ENCODE measurements at places on chromosomes 6 and 20.
A peak's percentile ranks its signal among the peaks of the same experiment; 100 is the strongest.

DNA sequence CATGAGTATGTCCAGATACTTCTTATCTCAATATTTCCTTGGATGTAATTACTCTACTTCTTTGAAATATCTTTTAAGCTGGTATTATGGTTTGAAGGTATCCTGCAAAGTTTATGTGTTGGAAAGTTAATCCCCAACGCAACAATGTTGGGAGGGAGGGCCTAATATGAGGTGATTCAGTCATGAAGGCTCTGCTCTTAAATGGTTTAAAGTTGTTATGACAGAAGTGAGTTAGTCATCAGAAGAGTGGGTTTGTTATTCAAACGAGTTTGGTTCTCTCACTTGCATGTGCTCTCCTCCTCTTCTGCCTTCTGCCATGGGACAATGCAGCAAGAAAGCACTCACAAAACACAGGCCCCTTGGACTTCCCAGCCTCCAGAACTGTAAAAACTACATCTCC, 176.3 kb downstream of the KCNQ5 start:
- DNase-seq: no peak

DNA sequence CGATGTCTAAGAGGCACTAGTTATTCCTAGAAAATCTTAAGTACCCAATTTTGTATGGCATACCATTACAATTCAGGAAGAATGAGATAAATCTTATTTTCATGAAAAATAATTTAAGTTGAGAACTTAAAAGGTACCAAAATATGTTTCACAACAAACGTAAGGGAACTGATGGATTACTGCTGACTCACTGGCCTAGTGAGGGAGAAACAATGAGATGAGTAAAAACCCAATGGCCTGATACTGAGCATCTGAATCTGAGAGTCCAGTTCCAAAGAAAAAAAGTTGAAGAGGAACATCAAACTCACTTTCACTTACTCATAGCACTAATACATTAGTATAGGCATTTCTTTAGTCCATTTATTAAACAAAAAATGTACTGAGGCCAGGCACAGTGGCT, 56.0 kb downstream of the MDN1 start:
- DNase-seq: no peak

GRCh38 chr20:41181567-41181966, 44.2 kb downstream of the PLCG1 start:
- DNase-seq: no peak

GRCh38 chr20:25859649-25860530, 163.2 kb upstream of the ZNF337 start:
- peak; percentile 77 for DNase-seq

DNA sequence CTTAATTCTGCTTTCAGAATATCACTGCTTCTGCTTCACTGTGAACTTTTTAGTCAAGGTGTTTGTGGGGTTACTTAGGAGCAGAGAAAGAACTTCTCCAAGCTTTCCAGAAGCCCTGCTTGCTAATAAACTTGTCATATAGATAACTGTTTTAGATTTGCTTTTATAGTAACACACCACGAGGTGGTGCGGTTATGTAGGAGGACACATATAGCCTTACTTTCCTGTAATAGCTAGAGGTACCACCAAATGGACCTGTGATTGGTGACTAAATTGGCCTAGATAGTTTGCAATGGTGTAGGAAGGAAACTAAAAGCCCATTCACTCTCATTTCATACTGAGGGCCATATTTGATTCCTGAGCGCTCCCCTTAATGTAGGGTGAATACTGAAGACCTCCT, 52.3 kb upstream of the BCLAF1 start:
- no peak for DNase-seq

DNA sequence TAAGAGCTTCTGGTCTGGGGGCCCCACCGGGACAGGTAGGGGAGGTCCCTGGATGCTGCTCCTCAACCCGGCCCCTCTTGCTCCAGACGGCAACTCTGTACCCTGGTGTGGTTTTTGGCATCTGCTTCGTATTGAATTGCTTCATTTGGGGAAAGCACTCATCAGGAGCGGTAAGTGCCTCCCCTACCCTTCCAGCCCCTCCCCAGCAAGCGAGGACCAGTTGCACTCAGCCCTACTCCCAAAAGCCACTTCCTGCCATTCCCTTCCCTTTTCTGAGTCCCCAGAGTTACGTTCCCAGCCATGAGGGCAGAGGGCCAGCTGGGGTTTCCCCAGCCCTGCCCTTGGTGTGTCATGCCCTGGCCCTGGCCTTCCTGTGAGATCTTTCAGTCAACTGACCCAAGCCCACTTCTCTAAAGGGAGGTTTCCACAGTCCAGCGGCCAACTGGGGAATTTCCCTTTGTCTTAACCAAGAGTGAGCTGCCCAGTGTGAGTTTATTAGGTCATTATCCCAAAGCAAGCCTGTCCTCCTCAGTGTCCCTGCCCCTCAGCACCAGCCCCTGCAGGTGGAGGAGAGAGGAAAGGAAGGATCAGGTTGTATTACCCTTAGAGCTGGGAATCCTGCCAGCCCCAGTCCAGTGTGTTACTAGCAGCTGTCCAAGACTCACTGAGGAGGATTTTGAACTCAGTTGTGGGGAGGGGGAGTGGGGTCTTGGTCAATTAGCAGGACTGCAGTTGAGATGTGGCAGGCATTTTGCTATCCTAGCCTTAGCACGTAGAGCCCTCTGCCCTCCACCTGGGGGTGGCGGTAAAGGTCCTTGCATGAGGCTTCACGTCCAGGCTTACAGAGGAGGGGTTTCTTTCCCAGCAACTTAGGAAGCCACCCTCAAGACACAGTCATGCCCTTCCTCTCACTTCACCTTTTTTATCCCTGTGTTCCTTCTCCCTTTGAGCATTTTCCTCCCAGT, 45.8 kb downstream of the TM9SF4 start:
- DNase-seq: peak; percentile 89

DNA sequence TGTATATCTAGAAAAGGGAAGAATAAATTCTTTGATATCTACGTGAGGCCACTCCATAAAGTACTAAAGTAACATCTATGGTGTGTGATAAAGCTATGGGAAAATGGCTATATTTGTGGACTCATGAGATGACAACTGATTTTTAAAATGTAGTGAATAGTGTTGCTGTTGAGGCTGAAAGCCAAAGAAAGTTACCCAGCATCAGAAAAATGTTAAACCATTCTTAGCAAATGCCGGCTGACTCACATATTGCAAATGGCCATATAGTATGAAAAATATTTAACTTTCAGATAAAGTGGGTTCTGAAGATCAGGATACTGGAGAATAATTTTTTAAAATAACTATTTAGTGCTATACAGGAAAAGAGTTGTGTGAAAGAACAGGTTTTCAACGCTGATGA, 129.9 kb upstream of the GRIK2 start:
- no peak for DNase-seq

GRCh38 chr6:8642131-8642530, 206.8 kb upstream of the SLC35B3 start:
- no peak for DNase-seq

GRCh38 chr6:160583794-160584193, 80.3 kb downstream of the LPA start:
- no peak for DNase-seq

DNA sequence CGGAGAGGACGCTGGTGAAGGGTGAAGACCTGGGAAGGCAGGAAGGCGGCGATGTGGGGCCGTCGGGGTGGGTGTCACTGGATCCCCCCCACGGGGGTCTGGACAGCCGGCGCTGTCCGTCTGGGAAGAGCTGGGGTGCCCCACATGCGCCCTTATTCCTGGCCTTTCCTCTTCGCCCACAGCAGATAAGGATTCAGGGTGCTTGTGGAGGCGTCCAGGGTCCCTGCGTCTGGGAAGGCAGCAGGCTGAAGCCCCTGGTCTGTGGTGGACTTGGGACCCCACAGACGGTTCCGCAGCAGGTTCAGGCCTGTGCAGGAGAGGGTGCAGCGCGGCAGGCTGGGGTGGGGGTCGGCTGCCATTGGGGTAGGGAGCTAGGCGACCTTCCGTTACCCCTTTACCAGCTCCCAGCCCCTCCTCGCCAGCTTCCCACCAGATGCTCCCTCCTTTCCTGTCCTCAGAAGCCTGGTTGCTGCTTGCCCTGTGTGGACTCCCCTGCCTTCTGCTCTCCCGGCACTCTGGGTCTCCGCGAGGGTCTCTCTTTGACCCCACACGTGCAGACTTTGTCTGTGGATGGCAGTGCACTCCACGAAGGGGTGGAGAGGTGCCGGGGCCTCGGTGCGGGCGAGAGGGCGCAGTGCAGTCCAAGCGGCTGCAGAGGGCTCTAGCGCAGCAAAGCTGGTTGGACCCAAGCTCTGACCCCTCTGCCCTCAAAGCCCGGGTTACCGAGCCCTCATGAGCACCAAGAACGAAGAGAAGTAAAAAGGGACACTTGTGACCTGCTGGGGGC, 2.1 kb upstream of the GATA5 start:
- DNase-seq: no peak

DNA sequence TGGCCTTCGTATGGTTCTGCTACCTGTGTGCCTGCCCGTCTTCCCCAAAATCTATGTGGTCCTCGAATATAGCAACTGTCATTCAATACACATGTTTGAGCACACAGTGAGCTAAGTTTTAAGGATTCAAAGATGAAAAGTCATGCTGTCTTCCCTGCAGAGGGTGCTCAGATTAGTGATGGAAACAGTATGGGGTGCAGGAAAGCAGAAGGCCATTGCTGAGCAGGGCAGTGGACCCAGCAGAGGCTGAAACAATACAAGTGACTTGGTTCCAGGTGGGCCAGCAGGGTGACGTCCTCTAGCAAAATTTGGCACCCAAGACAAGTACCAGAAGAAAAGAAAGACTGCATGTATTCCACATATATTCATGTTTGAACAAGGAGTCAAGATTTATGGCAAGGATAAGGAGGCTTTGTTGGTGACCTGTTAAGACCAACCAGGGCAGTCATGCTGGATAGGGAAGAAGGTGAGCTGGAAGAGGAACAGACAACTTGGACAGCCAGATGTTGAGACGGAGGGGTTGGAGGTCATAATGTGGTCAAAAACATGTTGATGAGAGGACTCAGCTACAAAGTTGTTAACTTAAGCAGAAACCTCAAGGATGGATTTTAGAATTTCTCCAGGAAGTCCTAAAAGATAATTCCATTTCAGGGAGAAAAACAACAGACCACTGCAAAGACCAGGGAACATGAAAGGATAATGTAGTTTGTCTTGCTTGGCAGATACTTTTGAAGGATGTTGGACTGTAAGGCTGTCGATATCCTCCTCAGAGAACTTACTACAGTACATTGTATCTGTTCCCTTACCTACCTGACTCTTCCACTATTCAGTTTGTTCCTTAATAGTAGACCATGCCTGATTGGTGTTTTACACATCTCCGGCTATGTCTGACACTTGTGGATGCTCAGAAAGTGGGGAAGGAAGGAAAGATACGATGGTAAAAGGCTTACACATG, 2.5 kb downstream of the HLA-DQA1 start:
- no peak for DNase-seq

DNA sequence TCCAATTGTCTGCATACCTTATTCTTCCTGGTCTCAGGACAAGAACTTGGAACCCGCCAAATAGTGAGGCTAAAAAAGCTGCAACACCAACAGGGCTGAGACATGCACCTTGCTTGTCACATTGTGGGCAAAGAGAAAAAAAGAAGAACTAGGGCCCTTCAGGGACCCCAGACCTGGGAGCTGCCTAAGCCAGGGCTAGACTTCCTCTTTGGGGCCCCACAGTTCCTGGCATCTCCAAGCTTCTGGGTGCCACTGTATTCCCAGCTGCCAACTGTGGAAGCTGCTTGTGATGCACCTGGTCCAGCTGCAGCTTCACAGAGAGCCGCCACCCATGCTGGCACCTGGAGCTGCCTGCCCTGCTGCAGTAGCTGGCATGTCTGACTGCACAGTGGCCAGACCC, 370.6 kb downstream of the CD83 start:
- no peak for DNase-seq

GRCh38 chr20:6714279-6714711, 53.2 kb upstream of the BMP2 start:
- no peak for DNase-seq

GRCh38 chr20:52457826-52458225, 266.2 kb upstream of the ZFP64 start:
- no peak for DNase-seq

GRCh38 chr20:1920252-1920651, 25.0 kb downstream of the SIRPA start:
- DNase-seq: no peak

DNA sequence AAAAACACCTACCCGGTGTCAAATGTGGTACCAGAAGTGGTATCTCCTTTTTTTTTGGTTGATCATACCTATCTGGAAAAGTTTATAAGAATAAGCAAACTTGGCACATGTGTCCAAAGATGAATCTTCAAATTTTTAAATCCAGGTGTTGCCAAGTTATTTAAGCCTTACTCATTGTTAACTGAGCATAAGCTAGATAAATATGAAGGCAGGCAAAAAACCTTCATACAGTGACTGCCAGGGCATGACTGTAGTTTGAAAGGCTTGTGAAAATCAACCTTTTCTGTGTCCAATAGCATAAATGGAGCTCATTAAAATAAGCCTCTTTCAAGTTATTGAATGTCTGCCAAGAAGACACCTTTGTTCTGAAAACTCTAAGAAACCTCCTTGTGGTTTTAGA, 699.2 kb downstream of the DOK5 start:
- no peak for DNase-seq

- no peak for DNase-seq
Observed at GRCh38 chr6:69129046-69129445, 494.0 kb downstream of the ADGRB3 start.

DNA sequence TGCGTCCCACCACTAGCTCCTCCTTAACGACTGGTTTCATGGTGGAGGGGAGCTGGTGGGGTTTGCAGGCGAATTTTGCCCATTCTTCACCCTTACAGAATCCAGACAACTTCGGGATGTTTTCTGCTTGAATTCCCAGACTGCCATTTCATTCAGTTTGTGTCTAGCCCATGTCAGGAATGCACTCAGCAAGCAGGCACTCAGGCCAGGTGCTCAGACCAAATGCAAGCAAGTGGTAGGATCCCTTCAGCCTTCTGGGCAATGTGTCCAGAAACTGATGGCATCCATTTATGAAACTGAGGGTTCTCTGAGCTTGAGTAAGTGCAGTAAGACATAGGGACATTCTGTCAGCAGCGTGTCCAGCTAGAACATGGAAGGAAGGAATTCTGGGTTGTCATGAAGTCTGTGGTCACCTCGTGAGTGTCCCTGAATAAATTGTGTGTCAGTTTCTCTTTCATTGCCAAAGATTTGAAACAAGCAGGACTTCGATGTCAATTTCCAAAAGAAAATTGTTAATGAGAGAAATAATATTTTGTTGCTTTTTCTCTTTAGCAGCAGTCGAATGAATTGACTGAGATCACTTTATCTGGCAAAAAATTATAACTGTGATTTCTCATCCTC, 21.8 kb upstream of the DACT2 start:
- DNase-seq: no peak

- DNase-seq: no peak
Observed at GRCh38 chr6:137518386-137518983, 24.3 kb upstream of the OLIG3 start.

GRCh38 chr6:24883618-24884017, 52.1 kb downstream of the RIPOR2 start:
- DNase-seq: no peak

GRCh38 chr6:110421749-110422443, 6.5 kb upstream of the DDO start:
- no peak for DNase-seq

DNA sequence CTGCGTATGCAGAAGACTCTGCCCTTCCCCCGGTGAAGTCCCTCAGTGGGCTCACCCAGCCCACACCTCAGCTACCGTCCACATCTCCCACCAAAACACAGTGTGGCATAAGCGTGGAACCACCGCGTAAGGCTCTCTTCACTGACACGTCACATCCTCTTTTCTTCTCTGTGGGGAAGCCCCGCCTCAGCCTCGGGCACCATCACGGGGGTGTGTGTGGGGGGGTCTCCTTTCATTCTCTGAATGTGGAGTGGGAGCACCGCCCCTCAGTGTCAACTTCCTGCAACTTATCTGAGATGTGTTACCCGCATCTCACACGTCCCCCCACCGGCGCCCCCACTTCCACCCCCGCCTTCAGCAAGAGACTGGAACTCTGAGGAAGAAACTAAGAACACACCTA, 388.4 kb upstream of the JARID2 start:
- no peak for DNase-seq
